ENCODE measurements at places on chromosomes 7 and 10.

DNA sequence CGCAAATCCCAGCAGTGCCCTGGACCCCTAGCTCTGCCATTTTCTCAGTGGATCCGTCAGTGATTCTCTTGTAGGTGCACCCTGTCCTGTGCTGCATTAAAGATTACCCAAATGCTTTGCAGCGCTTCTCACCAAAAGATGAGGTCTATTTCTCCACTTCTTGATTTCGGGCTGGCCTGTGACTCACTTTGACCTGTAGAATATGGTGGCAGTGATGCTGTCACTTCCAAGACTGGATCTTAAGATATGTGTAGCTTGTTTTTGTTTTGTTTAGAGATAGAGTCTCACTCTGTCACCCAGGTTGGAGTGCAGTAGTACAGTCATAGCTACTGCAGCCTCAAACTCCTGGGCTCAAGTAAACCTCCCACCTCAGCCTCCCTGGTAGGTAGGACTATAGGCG, 37.0 kb upstream of the ZMIZ1 start:
- no peak for DNase-seq

GRCh38 chr7:106755641-106756040, 94.7 kb upstream of the CCDC71L start:
- no peak for DNase-seq

DNA sequence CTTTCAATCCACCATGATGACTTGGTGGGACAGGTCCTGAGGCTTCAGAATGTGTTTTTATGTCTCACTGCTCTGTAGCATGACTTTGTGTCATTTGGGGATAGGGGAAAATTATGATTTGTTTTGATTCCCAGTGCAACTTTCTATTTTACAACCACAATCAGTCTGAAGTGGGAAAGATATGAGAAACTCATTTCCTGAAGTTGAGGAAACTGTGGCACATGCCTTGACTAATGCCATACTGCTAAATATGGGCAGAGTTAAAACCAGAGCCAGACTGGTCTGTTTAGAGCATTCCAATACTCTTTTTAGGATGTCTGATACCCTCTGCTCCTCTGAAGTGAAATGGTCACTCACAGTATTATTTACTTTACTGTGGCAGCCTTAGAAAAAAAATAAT, 307.7 kb downstream of the ADRA2A start:
- no peak for DNase-seq

DNA sequence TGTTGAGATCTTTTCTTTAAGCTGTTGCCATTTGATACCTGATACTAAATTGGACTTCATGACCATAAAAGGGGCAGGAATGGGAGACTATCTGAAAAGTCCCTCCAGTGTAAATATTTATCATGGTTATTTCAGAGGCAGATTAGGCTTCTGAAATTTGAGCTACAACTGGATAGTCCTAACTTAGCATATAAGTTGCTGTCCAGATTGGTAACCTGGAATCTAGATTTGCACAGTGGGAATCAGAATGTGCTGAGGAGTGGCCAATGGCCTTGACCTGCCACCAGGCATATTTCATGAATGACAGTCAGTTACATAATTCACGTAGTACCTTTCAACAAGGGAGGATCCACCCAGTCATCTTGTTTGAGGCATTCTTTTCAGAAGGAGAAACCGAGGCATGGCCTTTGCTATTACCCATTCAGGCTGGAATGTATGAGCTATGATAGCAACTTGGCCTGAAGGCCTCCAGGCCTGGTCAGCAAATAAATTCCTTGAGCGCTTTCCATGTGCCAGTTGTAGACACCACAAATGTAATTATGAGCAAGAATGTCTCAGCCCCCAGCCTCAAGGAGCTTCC, 80.0 kb downstream of the EEPD1 start:
- DNase-seq: no peak

- DNase-seq: no peak
Observed at GRCh38 chr7:50285269-50285668, 19.2 kb upstream of the IKZF1 start.

- no peak for DNase-seq
Observed at GRCh38 chr7:36260481-36260880, 107.4 kb downstream of the EEPD1 start.

DNA sequence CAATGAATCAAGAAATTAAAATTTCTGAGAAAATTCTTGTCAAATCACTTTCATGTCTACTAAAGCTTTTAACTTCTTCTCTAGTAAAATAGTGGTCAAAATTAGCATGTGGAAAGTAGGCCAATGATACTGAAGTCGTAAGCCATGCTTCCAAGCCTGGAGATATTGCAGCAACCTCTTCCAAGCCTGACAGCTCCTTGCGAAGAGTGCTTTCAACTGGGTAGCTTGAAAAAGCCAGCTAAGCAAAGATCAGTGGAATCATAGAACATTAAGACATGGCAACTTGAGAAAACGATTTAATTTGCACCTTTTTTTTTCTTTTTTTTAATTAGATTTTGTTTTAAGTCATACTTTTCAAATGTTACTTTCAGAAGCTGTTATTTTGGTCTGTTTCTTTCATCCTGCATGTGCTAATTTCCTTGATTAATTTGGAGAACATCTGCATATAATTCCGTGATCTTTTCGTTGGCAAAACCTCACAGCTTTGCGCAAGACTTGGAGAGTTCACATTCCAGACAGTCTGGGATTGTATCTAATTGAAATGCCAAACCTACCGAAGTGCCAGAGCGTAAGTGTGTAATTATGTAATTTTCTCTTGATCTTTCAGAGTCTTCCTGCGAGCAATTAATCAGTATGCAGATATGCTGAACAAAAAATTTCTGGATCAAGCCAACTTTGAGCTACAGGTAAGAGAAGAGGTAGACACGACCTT, 142.2 kb upstream of the INSYN2A start:
- no peak for DNase-seq

GRCh38 chr7:6221340-6222319, 50.8 kb downstream of the CYTH3 start:
- no peak for DNase-seq

All from NCI-H2029 treated with DMSO at 0.1 percent for 48 hours (cell line).